Endothelial cell (in vitro differentiated cells): ENCODE measurements at places on chromosomes 6 and 20. TPM values are rescaled to one million over a fixed set of nuclear protein-coding genes. Genes with fewer than 3 reads are reported as not detected.

- no peak overlapping the region for H3K27ac ChIP-seq
- DNase-seq, result no peak
- H3K4me3 ChIP-seq, result no peak overlapping the region
- H3K36me3 ChIP-seq, result no peaks in the 10 kb centered on the region
- peaks cover 27% of the 10 kb centered on the region for H3K4me1 ChIP-seq
These were observed 15.1 kb downstream of the VSTM2L start for GRCh38 chr20:37918035-37918434.

DNA sequence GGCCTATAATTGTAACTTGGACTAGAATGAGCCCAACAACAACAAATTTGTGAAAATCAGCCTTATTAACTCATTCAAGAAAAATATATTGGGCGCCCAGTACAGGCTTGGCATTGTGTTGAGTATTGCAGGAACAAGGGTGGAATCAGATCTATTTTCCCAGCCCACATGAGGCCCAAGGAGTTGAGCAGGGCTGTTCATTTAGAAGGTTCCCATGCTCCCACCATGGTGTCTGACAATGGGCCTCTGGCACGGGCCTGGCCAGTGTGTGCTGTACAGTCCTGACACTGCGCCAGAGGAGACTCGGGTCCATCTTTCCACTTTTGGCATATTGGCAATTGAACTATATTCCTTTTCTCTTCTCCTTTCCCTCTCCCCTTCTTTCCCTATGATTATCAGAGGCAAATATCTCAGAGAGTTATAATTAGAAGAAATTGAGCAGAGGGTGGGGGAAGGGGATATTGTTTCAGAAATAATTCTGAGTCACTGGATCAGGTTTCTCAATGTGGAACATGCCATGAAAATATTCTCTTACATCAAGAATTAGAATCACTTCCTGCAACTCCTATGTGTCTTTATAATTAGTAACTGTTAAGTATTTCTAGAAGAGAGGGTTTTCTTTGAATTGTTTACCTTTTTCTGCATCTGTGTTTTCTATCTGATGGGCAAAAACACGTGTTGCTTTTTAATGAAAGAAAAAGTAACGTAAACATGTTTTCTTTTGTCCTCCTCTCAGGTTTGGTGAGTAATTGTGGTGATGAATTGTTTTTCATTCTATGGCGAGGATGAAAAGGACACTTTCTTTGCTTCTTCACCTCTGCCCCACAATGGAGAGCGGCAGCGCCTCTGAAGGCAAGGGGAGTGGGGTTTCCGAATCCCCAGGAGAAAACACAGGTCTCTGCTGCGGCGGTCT, 209.4 kb downstream of the FOXA2 start:
- peaks cover 12% of the 10 kb centered on the region for H3K4me1 ChIP-seq
- no peak overlapping the region for H3K4me3 ChIP-seq
- H3K36me3 ChIP-seq, result no peaks in the 10 kb centered on the region
- no peaks in the 10 kb centered on the region for H3K27me3 ChIP-seq
- DNase-seq, result no peak

GRCh38 chr6:25899580-25900408, 25.8 kb upstream of the SLC17A3 start:
- no peak for DNase-seq
- H3K27me3 ChIP-seq, result no peaks in the 10 kb centered on the region
- H3K4me1 ChIP-seq, result no peaks in the 10 kb centered on the region
- no peak overlapping the region for H3K4me3 ChIP-seq
- no peak overlapping the region for H3K27ac ChIP-seq

DNA sequence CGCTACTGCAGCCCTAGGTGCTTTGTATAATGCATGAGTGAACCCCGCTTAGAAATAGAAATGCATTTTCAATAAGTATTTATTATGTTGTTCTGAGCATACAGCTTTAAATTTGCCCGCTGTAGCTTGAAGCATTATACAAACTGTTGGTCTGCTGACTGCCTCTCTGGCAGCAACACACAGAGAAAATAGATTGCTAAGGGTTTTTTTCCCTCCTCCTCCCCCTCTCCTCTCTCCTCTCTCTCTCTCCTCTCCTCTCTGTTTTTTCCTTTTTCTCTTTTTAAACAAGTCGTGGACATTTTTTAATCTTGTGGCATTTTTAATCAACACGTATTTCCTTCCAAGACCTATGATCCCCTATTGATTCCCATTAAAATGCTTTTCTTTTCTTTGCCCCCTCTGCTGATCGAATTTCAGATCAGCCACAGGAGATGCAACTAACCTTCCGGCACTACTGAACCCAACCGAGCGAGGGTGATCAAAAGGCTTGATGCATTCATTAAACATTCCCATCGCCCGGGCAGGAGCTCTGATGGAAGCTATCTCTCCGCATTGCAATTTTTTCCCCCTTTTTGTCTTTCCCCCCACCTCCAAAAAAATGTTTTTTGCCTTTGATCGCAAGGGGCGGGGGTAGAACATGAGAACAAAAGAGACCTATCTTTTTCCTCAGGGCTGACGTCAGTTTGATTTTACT, 90.7 kb upstream of the ARID1B start:
- peak overlapping the region; percentile 96 for H3K27ac ChIP-seq
- peaks cover 22% of the 10 kb centered on the region for H3K27me3 ChIP-seq
- DNase-seq, result peak; percentile 41
- peak overlapping the region; percentile 89 for H3K4me3 ChIP-seq
- H3K36me3 ChIP-seq, result no peaks in the 10 kb centered on the region
- peaks cover 11% of the 10 kb centered on the region for H3K4me1 ChIP-seq

DNA sequence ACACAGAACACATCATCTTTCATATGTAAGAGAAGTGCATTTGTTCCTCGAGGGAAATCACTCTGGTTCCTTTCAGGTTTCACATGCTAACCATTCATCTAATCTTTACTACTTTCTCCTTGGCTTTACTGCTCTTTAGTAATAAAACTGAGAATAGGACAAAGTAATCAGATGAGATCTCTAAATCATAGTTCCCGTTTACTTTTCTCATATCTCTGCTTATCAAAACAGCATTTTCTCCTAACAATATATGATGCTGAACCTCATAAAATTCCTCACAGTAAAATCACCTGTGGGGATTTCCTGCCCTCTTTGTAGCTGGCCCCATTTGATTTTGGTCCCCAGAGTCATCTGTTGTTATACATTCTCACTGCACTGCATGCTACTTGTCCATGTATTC, 100.2 kb downstream of the RALGAPA2 start:
- no peaks in the 10 kb centered on the region for H3K4me1 ChIP-seq
- H3K27me3 ChIP-seq, result no peaks in the 10 kb centered on the region
- no peak overlapping the region for H3K4me3 ChIP-seq

GRCh38 chr6:117264692-117265409, 507 bp upstream of the VGLL2 start:
- H3K4me3 ChIP-seq, result peak overlapping the region; percentile 87
- peak; percentile 25 for DNase-seq

DNA sequence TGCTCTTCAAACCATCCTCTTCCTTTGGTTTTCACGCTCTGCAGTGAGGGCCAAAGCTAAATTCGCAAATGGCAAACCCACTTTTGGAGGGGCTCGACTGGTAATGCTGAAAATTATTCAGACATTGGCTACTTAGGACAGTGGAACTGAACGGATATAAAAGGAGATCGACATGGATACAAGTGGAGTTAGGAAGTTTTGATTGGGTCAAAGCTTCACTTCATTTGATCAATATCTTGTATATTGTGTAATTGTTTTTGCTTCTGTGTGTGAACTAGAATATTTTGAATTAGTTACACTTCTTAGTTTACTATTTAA, 1.2 kb downstream of the FAM8A1 start:
- peak overlapping the region; percentile 93 for H3K4me3 ChIP-seq
- H3K27ac ChIP-seq, result peak overlapping the region; percentile 24
- H3K36me3 ChIP-seq, result peaks cover 10% of the 10 kb centered on the region

DNA sequence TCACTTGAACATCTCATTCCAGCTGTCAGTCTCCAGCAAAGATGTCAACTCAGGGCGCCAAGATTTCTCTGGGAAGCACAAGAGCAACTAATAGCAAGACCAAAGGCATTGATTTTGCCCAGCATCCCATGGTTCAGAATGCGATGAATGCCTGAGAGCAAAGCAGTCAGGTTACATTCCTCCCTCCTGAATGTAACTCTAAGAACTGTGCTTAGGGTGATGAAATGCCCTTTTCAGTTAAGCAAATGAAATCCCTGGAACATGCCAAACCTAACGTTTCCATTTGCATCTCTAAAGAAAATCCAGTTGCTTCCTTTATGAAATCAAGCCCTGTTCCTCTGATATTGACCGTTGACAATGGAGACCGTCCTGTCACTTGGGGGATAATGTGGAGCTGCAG, 224.0 kb upstream of the PLN start:
- no peak for DNase-seq
- H3K4me3 ChIP-seq, result no peak overlapping the region
- H3K27me3 ChIP-seq, result no peaks in the 10 kb centered on the region
- no peaks in the 10 kb centered on the region for H3K4me1 ChIP-seq

- peak overlapping the region; percentile 88 for H3K27ac ChIP-seq
- peaks cover 25% of the 10 kb centered on the region for H3K36me3 ChIP-seq
- DNase-seq, result peak; percentile 41
- peak overlapping the region; percentile 98 for H3K4me3 ChIP-seq
- H3K4me1 ChIP-seq, result peaks cover 26% of the 10 kb centered on the region
- H3K27me3 ChIP-seq, result peaks cover 17% of the 10 kb centered on the region
These were observed 516 bp downstream of the GTPBP2 start for GRCh38 chr6:43628393-43629103.

DNA sequence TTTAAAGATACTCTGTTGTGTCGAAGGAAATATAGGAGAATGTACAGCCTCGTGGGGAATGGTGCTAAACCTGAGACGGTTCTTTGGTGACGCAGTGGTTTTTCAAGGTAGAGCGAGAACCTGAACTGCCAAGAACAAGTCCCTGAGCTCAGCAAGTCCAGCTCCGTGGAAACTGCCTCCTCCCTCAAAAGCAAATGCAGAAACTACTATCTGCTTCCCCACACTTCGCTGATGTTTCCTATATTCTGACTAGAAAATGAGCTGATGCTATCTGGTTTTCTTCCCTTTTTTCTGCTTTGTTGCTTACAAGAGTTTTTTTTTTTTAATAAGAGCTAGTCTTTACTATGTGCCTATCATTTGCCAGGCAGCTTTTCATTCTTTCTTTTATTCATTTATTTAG, 85.3 kb upstream of the LY86 start:
- no peaks in the 10 kb centered on the region for H3K36me3 ChIP-seq
- DNase-seq, result no peak
- peaks cover 3% of the 10 kb centered on the region for H3K27me3 ChIP-seq
- no peak overlapping the region for H3K4me3 ChIP-seq
- H3K27ac ChIP-seq, result no peak overlapping the region

GRCh38 chr20:47669489-47669888, 115.8 kb downstream of the SULF2 start:
- H3K36me3 ChIP-seq, result peaks cover 25% of the 10 kb centered on the region
- peaks cover 24% of the 10 kb centered on the region for H3K27me3 ChIP-seq
- DNase-seq, result no peak

- H3K27ac ChIP-seq, result no peak overlapping the region
- H3K36me3 ChIP-seq, result peaks cover 3% of the 10 kb centered on the region
- peaks cover 38% of the 10 kb centered on the region for H3K4me1 ChIP-seq
- H3K27me3 ChIP-seq, result peaks cover 4% of the 10 kb centered on the region
These were observed 2.8 kb upstream of the CST4 start for GRCh38 chr20:23691675-23692074.

- no peak overlapping the region for H3K27ac ChIP-seq
- H3K4me3 ChIP-seq, result no peak overlapping the region
- no peaks in the 10 kb centered on the region for H3K27me3 ChIP-seq
- no peaks in the 10 kb centered on the region for H3K36me3 ChIP-seq
These were observed 68.3 kb downstream of the ANKRD6 start for GRCh38 chr6:89501222-89501621.

DNA sequence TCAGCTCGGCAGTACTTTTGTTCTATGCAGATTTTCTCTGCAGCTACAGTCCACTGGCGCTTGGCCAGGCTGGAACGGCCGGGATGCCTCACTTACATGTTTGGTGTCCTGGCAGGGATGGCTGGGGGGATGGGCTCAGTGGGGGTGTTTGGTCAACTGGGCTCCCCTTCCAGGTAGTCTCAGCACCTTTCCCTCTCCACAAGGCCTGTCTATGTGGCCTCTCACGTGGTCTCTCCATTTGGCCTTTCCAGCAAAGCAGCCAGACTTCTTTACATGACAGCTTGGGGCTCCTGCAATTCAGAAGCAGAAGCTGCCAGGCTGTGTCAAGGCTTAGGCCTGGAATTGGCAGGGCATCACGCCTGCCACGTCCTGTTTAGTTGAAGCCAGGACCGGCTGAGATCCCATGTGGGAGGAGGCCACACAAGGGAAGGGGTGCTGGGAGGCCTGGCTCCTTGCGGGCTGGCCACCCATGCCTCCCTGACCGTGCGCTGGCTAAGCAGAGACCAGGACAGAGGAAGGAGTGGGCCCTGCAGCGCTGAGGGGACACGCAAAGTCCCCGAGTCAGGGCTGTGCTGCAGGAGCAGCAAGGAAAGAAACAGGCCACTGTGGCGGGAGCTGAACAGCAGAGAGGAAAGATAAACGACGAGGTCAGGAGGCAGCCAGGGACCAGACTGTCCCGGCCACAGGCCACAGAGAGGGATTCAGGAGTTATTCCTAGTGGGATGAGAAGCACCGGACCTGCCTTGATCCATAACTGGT, 38.9 kb downstream of the MGME1 start:
- H3K27ac ChIP-seq, result no peak overlapping the region
- H3K4me1 ChIP-seq, result peaks cover 5% of the 10 kb centered on the region
- peaks cover 1% of the 10 kb centered on the region for H3K27me3 ChIP-seq
- H3K36me3 ChIP-seq, result no peaks in the 10 kb centered on the region
- DNase-seq, result no peak

DNA sequence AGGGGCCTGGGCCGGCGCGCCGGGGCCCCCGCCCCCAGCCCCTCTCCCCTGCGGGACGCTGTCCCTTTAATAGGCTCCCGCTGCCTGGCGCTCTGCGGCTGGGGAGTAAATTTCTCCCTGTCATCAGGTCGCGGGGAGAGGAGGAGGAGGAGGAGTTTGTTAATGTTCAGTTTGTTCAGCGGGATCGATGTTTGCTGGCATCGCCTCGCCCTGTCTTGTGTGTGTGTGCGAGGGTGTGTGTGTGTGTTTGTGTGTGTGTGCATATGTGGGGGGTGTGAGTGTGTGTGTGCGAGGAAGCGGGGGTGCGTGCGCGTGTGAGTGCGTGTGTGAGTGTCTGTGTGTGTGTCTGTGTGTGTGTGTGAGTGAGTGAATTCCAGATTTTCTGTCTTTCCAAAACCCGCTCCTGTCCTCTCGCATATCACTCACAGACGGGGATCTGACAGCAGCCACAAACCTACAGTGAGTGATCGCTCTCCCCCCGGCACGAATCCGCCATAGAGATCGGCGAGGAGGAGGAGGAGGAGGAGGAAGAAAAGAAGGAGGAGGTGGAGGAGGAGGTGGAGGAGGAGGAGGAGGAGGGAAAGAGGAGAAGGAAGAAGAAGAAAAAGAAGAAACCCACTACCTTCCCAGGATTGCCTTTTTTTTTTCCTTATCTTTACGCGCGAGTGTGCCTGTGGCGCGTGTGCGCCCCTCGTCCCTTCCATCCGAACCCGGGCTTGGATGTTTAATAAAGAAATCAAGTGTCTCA, at the start of gene TSHZ2:
TSS of gene TSHZ2 (plus strand) at position 169 of the 748 bp plus-strand sequence. CDS start 936 bp downstream, outside the sequence.
- H3K4me3 ChIP-seq, result peak within 1 kb of the TSS; percentile 100
- peak within 1 kb of the TSS; percentile 84 for H3K27ac ChIP-seq
- DNase-seq, result peak; percentile 30

Gene RIPOR2
- 1.1 TPM for total RNA-seq

Gene CLVS2
- total RNA-seq, result 0.28 TPM
